ENCODE measurements at places on chromosomes 7 and 10. TPM values are rescaled to one million over a fixed set of nuclear protein-coding genes. Genes with fewer than 3 reads are reported as not detected.

STOX1 gene
- 0.14 TPM for total RNA-seq

PIK3CG gene
- total RNA-seq: 22.9 TPM

CTAGE6 gene
- total RNA-seq: 1.2 TPM

BLNK gene
- not detected for total RNA-seq

PRLHR gene
- total RNA-seq: not detected

GPR15LG gene
- not detected for total RNA-seq

CYP2C8 gene
- not detected for total RNA-seq

ZDHHC6 gene
- 43.6 TPM for total RNA-seq

C7orf33 gene
- total RNA-seq: not detected

ITPRID1 gene
- not detected for total RNA-seq

FAM24B gene
- 14.1 TPM for total RNA-seq

GIMAP4 gene
- 242 TPM for total RNA-seq

CPED1 gene
- 0.86 TPM for total RNA-seq

ZNF853 gene
- 0.14 TPM for total RNA-seq

ZNF365 gene
- 2.2 TPM for total RNA-seq

H2BK1 gene
- not detected for total RNA-seq

C10orf71 gene
- not detected for total RNA-seq

PRKAR2B gene
- 122 TPM for total RNA-seq

GNAT3 gene
- not detected for total RNA-seq

NPFFR1 gene
- total RNA-seq: not detected

TDRD1 gene
- not detected for total RNA-seq

PGAM2 gene
- total RNA-seq: not detected

MSS51 gene
- total RNA-seq: 2.0 TPM

LZTS2 gene
- 52.3 TPM for total RNA-seq

ZNF804B gene
- total RNA-seq: not detected

ZNF394 gene
- total RNA-seq: 24.2 TPM

PRPS1L1 gene
- total RNA-seq: not detected

FAM25C gene
- total RNA-seq: not detected

MICALL2 gene
- 22.9 TPM for total RNA-seq

TBX20 gene
- total RNA-seq: 14.4 TPM

IGFBP1 gene
- 0.72 TPM for total RNA-seq

BAMBI gene
- total RNA-seq: 3.2 TPM

TRPV6 gene
- total RNA-seq: not detected

Measured in thoracic aorta endothelial cell (primary cell).